ENCODE measurements at places on chromosomes 16 and 17.

GRCh38 chr17:14428648-14429029, 127.8 kb downstream of the HS3ST3B1 start:
- no peak for DNase-seq

- no peak for DNase-seq
Observed at GRCh38 chr17:26765860-26766709, 527.8 kb upstream of the WSB1 start.

GRCh38 chr17:78345791-78346494, 13.9 kb downstream of the SOCS3 start:
- DNase-seq = no peak

DNA sequence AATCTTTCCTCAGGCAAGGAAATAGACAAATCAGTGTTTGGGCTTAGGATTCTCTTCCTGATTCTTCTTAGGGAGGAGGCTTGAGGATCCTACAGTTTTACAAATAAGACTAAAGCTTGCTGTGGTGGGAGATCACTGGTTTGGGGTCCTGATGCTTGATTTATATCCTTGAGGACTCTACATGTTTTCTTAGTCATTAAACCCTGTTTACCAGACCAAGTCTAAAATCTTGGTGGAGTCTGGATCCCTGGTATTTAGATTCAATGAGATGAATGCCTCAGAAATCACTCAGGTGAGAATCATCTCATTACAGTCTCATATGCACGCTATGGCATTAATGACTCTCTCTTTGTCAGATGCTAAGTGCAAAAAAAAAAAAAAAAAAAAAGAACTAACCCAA, 304.3 kb upstream of the SALL1 start:
- DNase-seq = no peak

DNA sequence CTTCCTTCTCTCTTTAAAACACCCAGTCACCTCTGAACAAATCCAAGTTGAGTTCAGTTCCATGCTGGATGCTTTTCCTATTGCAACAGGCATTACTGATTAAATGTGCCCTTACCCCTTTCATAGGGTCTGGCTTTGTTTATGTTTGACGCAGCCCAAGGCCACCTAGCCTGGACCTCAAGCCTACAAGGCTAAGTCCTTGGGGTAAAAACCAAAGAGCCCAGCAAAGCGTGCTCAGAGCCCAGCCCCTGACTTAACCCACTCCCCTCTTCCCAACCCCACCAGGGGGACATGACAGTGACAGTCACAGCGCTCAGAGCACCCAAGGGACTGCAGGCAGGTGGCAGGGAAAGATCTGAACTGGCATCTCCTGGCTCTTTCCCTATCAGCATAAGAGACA, 200.6 kb downstream of the XYLT1 start:
- no peak for DNase-seq

DNA sequence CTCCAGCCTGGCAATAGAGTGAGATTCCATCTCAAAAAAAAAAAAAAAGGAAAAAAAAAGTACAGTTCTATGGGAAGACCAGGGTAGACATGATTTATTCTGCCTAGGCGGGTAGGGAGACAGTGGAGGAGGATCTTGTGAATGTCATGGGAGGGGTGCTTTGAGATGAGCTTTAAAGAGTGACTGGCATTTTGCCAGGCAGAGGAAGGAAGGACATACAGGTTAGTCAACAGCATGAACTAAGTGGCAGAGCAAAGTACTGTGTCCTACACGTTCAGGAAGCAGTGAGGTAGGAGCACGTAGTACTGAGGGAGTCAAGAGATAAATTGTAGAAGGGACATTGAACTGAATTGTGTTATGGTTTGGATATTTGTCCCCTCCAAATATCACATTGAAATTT, 451.5 kb downstream of the TOX3 start:
- no peak for DNase-seq

- no peak for DNase-seq
Observed at GRCh38 chr16:9860876-9861275, 321.4 kb downstream of the GRIN2A start.

- DNase-seq = no peak
Observed at GRCh38 chr17:54256401-54256929, 433.7 kb downstream of the KIF2B start.

DNA sequence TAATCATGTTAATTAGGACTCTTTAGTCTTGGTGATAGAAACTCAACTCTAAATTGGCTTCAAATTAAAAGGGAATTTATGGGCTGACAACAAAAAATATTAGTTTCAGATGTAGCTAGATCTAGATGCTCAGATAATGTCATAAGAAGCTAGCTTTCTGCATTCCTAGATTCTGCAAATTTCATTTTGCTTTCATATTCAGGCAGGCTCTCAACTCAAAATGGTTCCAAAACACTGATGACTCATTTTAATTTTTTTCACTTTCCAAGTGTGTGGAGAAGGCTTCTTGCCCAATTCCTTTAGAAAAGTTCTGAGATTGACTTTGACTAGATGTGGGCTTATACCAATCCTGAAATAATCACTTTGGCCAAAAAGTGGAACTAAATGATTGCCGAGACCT, 236.7 kb upstream of the GOT2 start:
- no peak for DNase-seq

- no peak for DNase-seq
Observed at GRCh38 chr17:34639706-34640425, 60.5 kb downstream of the TMEM132E start.

GRCh38 chr17:36086791-36087190, 3.2 kb downstream of the CCL3 start:
- DNase-seq = no peak

- DNase-seq = no peak
Observed at GRCh38 chr16:51180719-51181502, 29.8 kb upstream of the SALL1 start.

- DNase-seq = no peak
Observed at GRCh38 chr16:20042848-20043247, 30.8 kb downstream of the GPR139 start.

GRCh38 chr16:75065149-75065505, 51.5 kb downstream of the LDHD start:
- no peak for DNase-seq

- no peak for DNase-seq
Observed at GRCh38 chr16:34054969-34055368, 595.6 kb downstream of the TP53TG3F start.

GRCh38 chr16:166375-167121, 770 bp downstream of the HBM start:
- DNase-seq = no peak

GRCh38 chr17:55413825-55414489, 7.7 kb downstream of the MMD start:
- no peak for DNase-seq

GRCh38 chr16:47308601-47309000, 152.3 kb downstream of the ITFG1 start:
- DNase-seq = no peak

DNA sequence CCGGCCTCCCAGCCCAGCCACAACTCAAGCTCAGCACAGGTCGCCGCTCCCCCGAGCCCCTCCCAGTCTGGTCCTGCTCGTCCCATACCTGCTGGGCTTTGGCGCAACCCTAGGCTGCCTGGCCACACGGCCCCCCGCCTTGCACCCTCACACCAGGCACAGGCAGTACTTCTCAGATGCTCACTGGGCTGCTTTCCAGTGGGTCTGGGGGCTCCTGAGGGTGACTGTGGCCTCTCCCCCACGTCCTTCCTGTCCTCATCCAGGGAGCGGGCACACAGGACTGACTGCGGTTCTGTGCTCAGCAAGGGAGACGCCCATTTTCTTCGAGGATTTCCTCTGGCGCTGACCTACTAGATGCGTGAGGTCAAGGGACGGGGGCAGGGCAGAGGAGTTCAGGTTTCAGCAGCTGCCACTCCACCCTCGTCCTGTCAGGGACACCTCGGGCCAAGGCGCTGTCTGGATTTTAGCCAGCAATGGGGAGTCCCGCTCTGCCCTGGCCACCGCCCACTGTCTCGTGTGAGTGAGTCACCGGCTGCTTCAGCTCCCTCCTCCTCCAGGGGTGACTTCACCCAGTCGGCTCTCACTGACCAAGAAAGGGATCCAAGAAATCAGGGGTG, 115.8 kb downstream of the NPIPB11 start:
- peak; percentile 25 for DNase-seq

GRCh38 chr17:33040461-33040860, 48.8 kb downstream of the SPACA3 start:
- DNase-seq = no peak

DNA sequence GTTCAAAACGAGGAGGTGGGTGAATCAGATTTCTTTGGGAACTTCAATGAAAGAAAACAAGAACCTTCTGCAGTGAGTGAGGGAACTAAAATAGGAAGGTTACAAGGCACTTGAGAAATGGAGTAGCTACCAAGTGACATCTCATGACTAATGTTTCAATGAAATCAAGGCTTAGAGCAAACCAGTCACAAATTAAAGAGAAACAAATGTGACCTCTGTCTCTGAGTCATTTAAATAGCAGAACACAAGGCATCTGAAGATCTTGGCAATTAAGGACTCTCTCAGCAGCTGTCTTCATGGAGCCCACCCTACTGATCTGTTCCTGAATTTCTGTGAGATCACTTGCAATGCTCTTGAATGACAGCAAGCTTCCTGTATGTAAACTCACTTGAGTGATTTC, 109.5 kb downstream of the CDH11 start:
- DNase-seq = no peak

DNA sequence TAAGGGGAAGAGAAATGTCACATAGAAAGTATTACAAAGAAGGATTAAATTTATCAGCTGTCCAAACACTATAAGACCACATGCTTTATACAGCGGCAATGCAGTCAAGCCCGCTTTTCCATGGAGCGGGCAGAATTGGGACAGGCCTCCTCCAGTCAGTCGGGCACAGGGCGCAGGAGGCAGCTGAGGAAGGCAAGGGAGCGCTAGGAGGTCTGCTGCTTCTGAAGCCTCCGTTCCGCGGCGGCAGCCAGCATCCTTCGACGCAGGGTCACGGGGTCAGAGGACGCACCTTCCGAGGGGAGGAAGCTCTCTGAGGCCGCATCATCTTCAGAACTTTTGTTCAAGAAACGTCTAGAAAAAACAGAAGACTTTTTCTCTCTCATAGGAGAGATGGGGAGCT, 62.6 kb downstream of the AMFR start:
- no peak for DNase-seq

DNA sequence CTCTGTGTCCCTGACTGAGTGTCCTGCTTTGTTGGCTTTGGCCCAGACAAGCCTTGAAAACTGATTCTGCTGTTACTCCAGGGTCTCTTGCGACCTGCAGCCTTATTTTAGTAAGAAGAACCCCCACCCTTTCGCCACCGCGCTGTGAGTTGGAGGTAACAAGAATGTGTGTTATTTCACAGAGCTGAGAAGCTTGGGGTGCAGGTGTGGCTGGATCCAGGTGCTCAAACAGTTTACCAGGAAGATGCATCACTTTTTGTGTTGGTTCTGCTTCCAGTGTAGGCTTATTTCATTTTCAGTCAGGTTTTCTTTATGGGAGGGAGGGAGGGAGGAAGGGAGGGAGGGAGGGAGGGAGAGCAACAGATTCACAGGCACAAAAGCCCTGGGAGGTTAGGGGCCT, 243.5 kb downstream of the SNX29 start:
- no peak for DNase-seq

- no peak for DNase-seq
Observed at GRCh38 chr16:24440306-24440705, 99.1 kb upstream of the RBBP6 start.

- DNase-seq = no peak
Observed at GRCh38 chr17:65160516-65160915, 23.3 kb downstream of the RGS9 start.

DNA sequence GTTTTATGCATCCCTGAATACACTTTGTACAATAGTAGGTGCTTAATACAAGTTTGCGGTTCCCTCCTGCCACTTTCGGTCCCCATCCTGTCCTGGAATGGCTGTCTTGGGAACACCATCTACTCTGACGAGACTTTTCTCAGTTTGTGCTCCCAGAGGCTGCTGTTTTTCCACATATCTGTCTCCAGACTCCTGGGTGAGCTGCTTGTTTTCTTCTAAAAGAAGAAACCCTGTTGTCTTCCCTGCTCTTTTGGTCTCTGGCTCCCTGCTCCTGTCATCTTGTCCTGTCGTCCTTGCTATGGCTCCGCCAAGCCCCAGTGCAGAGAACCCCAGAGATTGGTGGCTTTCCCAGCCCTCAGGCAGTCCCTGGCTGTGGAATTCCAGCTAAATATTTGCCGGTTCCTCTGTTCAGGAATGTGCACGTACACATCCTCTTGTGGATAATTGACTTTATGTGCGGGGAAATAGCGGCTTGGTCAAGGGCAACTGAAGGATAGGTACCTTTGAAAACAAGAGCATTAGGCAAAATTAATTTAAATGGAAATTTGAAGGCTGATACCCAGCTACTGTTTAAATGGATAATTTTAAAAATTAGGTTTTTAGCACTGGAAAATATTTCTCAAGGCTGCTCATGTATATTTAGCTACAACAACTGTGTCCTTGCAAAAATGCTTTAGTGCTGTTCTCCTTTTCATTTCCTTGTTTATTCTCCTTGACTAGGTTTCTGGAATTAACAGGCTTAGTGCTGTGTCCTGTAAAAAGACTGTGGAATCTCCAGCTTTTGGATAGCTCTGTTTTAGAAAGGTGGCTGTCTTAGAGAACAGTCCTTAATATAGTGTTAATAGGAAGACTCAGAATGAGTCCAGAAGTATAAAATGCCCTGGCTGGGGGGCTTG, 50.2 kb upstream of the SLC12A3 start:
- DNase-seq = no peak

DNA sequence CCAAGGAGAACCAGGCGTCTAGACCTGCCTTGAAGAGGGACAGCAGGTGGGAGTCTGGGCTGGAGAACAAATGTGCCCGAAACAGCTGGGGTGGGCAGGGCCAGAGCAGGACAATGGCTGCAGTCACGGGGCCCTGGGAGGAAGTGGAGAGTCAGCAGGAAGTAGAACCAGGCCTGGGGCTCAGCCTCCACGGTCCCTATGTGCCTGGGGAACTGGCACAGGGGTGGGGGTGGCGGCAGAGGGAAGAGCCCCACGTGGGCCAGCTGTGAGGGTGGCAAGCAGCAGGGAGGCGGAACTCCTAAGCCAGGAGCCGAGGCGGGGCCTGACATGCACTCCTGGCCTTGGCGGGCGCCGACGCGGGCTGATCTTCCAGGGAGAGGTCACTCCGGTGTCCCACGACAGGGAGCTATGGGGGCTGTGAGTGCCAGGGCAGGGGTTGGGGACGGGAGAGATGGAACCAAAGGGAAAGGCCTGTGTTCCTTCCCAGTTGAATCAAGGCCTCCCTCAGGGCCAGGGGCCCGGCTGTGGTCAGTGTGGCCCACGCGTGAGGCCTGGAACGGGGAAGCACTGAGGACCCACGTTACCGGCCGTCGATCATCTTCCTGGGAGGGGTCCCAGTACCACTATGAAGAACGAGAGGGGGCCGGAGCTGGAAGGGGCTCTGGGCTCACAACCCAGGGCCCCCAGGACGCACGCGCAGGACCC, 42.7 kb downstream of the TIMM22 start:
- no peak for DNase-seq

- DNase-seq = no peak
Observed at GRCh38 chr16:24967074-24967473, 48.1 kb downstream of the ARHGAP17 start.

DNA sequence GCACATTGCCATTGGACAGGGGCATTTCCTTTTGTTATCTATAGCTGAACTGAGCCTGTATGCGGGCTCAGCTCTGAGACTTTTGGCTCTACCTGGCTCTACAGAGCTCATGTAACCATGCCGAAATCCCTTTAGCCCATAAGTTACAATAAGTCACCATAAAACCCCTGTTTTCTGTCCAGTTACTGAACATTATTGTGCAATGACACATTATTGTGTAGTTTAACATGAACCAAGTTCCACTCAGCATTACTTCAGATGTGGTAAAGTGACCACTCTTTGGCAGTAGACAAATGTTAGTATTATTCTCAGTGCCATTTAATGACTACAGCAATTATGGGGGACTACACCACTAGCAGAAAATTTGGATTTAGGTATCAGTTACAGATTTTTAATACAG, 65.4 kb upstream of the RASL10B start:
- DNase-seq = no peak

GRCh38 chr17:17810084-17810894, 26.5 kb downstream of the SREBF1 start:
- DNase-seq = peak; percentile 70

Measured in HEK293T (cell line).